GM23248 (cell line): ENCODE measurements at places on chromosomes 7 and 10. TPM values are rescaled to one million over a fixed set of nuclear protein-coding genes. Genes with fewer than 3 reads are reported as not detected.

DNA sequence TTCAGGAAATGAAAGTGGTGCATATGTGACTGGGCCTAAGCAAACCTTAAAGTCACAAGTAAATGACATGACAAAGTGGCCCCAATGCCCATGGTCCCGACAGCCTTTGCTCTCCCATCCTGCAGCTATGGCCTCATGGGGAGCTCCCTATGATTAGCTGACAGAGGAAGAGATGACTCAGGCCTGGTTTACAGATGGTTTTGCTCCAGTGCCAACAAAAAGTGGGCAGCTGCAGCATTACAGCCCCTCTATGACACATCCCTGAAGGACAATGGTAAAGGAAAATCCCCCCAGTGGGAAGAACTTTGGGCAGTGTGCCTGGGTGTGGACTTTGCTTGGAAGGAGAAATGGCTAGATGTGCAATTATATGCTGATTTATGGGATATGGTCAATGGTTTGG is 105.1 kb upstream of the ADCY1 start:
- no peak overlapping the region for H3K27ac ChIP-seq
- H3K4me1 ChIP-seq = no peaks in the 10 kb centered on the region
- no peak for DNase-seq
- H3K4me3 ChIP-seq = no peak overlapping the region
- no peaks in the 10 kb centered on the region for H3K36me3 ChIP-seq
- peaks cover 6% of the 10 kb centered on the region; the same call in 1 of the 2 replicates for H3K27me3 ChIP-seq

GRCh38 chr7:157399086-157399687 is 62.4 kb downstream of the DNAJB6 start:
- peak overlapping the region; percentile 54 for H3K4me3 ChIP-seq
- no peaks in the 10 kb centered on the region for H3K27me3 ChIP-seq
- H3K4me1 ChIP-seq = peaks cover 28% of the 10 kb centered on the region
- peak; percentile 17 for DNase-seq
- peaks cover 4% of the 10 kb centered on the region; the same call in 1 of the 2 replicates for H3K36me3 ChIP-seq
- H3K27ac ChIP-seq = peak overlapping the region; percentile 86

DNA sequence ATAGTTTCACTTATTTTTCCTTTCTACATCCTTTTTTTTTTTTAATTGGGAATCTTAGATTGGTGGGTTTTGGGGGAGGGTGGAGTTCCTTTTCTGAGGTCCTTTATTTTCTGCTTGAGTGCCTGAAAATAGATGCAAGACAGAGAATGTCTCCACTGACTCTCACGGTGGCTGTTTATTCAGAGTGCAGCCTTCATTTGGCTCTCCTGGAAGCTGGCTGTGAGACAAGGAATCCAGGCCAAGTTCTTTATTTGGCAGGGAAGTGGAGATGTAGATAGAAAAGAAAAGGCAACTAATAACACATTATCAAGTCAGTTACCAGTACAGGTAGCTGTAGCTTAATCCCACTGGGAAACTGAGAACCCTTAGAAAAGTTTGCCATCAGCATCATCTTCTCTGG is 118.6 kb downstream of the CNTNAP2 start:
- no peaks in the 10 kb centered on the region for H3K4me1 ChIP-seq
- no peaks in the 10 kb centered on the region for H3K27me3 ChIP-seq
- DNase-seq = no peak

DNA sequence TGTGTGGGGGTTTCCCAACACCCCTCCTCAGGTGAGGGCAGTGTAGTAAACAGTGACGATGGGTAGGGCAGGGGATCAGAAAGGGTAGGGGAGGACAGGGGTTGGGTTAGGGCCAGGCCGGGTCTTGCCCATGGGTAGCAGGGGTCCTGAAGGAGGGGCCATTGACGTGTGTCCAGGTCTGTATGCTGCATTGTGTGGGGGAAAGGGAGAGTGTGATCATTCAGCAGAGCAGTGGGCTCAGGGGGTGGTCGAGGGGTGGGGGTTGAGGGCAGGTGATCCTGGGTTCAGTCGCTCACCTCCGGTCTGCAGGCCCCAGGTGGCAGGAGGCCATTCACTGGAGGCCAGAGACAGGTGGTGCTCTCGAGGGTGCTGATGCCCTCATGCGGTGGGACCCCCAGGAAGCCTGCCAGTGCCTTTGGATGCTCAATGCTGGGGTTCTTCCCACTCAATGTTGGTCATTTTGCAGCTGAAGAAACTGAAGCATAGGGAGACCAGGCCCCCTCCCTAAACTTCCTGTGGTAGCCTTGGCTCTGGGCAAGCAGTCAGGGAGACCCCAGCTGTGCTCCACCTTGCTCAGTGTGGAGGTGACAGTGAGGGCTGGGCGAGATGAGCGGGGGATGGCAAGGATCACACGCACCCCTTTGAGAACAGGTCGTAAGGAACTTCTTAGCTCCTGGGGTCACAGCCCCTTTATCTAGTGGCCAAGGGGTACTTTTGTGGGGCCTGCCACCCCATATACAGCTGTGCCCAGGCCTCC is 48.8 kb upstream of the CAMK2B start:
- H3K4me1 ChIP-seq = peaks cover 31% of the 10 kb centered on the region
- DNase-seq = no peak
- H3K4me3 ChIP-seq = no peak overlapping the region
- H3K36me3 ChIP-seq = no peaks in the 10 kb centered on the region
- H3K27ac ChIP-seq = no peak overlapping the region
- H3K27me3 ChIP-seq = no peaks in the 10 kb centered on the region

STEAP4 gene
- total RNA-seq = not detected in 2 replicates

MSMB gene
- not detected in 2 replicates for total RNA-seq

GRCh38 chr10:75803121-75803520 is 371.7 kb downstream of the LRMDA start:
- no peak overlapping the region for H3K27ac ChIP-seq
- no peak for DNase-seq
- H3K4me3 ChIP-seq = no peak overlapping the region
- H3K27me3 ChIP-seq = peaks cover 6% of the 10 kb centered on the region; the same call in 1 of the 2 replicates
- no peaks in the 10 kb centered on the region for H3K36me3 ChIP-seq

GRCh38 chr7:108805808-108806397 is 236.2 kb downstream of the DNAJB9 start:
- no peaks in the 10 kb centered on the region for H3K27me3 ChIP-seq
- H3K4me1 ChIP-seq = no peaks in the 10 kb centered on the region
- H3K4me3 ChIP-seq = no peak overlapping the region
- no peak overlapping the region for H3K27ac ChIP-seq

DNA sequence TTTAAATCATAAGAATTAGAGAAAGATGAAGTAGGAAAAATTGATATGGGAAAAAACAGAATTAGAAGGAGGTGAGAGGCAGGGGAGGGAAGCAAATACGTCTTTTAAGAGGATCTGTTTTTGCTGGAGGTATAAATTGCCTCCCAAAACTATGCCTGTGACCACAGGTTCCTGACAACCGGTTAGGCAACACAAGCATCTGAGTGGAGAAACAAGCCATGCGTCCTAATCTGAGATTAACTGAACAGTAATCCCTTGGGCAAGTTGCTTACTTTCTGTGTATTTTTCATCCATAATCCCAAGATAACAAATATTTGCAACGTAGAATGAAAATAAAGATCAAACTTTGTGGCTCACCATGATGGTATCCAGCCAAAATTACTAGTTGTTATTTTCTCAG is 149.2 kb downstream of the C1GALT1 start:
- H3K36me3 ChIP-seq = no peaks in the 10 kb centered on the region
- no peaks in the 10 kb centered on the region for H3K4me1 ChIP-seq
- H3K4me3 ChIP-seq = no peak overlapping the region
- no peak for DNase-seq
- no peak overlapping the region for H3K27ac ChIP-seq

VGF gene
- 0.89 TPM in 1 of 2 replicates, not detected in the other for total RNA-seq

DNA sequence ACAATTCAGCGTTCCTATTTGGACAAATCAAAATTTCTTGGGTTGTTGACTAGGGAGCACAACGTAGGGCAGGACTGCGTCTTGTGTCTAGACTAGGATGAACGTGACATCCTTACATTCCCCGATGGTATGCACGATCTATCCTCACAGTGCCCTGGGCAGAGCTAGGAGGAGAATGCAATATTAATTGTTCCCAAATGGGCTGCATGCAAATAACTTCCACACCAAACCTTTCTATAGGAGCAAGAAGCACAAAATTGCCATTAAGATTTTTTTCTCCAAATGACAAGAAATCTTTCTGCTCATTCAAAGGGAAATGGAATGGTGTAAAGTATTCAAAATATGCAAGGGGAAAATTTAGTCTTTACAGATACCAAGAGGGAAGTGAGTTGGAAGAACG is 21.4 kb upstream of the AQP1 start:
- no peaks in the 10 kb centered on the region for H3K36me3 ChIP-seq
- peaks cover 8% of the 10 kb centered on the region for H3K4me1 ChIP-seq
- DNase-seq = no peak
- no peaks in the 10 kb centered on the region; the same call in 1 of the 2 replicates for H3K27me3 ChIP-seq

DNA sequence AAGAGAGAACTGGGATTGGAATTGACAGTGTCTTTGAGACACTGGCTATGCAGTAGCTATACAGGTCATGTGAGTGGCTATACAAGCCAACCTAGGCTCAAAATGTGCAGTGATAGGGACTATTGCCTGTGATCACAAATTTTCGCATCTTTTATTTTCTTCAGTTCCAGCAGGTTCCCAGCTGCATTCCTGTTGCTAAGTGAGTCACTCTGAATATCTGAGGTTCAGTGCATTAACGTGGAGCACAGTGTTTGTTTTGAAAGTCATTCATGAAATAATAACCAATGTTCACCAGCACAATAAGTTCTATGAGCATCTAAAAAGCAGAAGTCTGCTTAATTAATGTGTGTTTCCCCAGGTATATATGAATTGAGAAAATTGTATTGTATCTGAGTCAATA is 1236.0 kb upstream of the CELF2 start:
- H3K27ac ChIP-seq = no peak overlapping the region
- no peaks in the 10 kb centered on the region for H3K27me3 ChIP-seq
- peaks cover 12% of the 10 kb centered on the region for H3K4me1 ChIP-seq

GRCh38 chr10:5949009-5949759 is 28.2 kb downstream of the IL15RA start:
- no peak overlapping the region for H3K4me3 ChIP-seq
- peak; percentile 76 for DNase-seq
- H3K27ac ChIP-seq = no peak overlapping the region
- H3K36me3 ChIP-seq = no peaks in the 10 kb centered on the region
- H3K4me1 ChIP-seq = peaks cover 34% of the 10 kb centered on the region
- H3K27me3 ChIP-seq = no peaks in the 10 kb centered on the region

DNA sequence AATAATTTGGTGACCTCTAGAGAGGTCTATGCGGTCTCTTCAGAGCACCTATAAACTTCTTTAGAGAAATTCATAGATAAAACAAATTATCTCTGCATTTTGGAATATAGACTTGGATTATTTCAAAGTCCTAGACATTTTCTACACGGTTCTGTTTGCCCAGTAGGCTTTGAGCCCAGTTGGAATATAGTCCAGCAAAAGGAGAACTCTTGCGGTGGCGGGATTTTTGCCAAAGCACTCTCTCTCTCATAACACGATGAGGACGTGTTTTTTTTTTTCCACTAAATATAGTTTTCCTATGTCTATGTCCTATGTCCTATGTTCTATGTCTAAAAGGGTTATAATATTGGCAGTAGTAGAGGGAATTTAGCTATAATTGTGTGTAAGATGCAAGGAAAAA is 164.9 kb upstream of the AGR3 start:
- DNase-seq = peak; percentile 34
- no peak overlapping the region for H3K27ac ChIP-seq
- H3K4me3 ChIP-seq = no peak overlapping the region
- H3K4me1 ChIP-seq = peaks cover 22% of the 10 kb centered on the region
